SK-N-SH treated with all-trans-retinoic acid at 6 μM for 48 hours (cell line): ENCODE measurements at places on chromosomes 5 and 9.

DNA sequence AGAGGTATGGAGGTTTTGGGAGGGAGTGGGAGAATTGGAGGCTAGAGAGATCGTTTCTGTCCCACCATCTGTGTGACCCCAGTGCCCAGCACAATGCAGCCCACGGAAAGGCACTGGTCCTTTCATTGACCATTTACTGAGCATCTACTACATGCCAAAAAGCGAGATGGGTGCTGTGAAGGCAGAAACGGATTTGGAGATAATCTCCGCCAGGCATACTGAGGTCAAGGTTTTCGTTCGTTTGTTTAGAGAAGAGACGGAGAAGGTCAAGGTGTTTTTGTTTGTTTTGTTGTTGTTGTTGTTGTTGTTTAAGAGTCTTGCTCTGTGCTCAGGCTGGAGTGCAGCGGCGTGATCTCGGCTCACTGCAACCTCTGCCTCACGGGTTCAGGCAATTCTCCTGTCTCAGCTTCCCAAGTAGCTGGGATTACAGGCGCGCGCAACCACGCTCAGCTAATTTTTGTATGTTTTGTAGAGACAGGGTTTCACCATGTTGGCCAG is 593 bp upstream of the ZBTB43 start:
- ATAC-seq = no peak

DNA sequence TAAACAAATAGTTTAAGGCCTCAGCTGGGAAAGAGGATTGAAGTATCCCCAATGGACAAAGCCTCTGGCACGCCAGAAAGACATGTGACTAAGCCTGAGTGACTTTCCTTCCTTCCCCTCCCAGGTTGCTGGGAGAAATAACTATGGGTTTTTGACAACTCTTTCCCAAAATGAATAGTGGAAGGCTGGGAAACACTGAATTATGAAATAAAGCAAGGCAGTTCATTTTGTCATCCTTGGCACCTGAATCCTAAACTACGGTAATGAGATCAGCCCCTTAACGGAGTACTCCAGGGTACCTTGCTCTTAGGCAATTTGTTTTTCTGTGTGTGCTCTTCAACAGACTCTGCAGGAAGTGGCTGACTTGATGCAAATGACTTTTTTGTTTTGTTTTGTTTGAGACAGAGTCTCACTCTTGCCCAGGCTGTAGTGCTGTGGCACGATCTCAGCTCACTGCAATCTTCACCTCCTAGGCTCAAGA is 75.2 kb downstream of the LMNB1 start:
- ATAC-seq = no peak

GRCh38 chr9:2271426-2271825 is 256.3 kb downstream of the SMARCA2 start:
- no peak for ATAC-seq

DNA sequence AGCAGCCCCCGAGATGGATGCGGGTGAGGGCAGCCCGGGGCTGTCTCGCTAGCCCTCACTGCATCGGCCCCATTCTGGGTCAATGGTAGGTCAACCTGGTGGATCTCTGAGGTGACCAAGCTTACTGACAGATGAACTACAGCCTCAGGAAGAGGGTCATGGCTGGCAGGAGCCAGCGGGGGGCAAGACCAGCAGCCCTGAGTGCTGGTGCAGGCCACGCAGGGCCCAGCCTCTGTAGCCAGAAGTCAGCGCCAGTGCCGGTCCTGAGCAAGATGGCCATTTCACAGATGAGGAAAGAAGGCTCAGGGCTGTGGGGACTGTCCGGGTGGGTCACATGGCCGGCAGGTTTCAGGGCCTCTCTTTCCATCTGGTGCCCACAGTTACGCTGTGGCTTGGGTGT is 5.1 kb upstream of the DBH start:
- ATAC-seq = no peak

DNA sequence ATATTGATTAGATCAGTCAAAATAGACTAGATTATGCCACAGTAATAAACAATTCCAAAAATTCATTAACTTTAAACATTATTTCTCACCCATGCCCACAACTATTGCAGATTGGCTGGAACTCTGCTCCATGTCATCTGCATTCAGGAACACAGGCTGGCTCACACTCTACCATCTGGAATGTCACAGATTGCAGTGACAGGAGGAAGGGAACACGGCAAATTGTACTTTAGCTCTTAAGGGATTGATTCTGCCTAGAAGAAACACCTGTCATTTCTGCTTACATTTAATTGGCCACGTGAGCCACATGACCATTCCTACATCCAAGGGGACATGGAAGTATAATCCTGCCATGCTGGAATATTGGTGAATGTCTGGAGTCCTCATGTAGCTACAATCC is 54.4 kb downstream of the ATPSCKMT start:
- no peak for ATAC-seq

DNA sequence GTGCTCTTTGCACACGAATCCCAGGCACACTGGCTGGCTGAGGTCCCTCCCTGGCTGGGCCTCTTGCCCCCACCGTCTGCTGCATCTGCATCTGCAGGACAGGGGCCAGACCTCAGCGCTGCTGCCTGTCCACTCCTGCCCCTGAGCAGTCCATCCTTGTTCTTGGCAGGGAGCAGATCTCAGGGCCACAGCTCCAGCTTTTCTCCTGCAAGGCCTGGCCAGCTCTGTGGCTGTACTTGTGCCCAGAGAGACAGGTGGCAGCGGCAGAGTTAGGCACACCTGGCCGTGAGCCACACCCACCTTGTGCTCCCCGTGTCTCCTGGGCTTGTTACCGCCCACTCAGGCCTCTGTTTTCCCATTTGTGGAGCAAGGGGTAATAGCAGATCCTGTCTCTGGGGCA is 13.9 kb downstream of the NEK6 start:
- ATAC-seq = no peak

GRCh38 chr5:108259306-108259705 is 122.6 kb downstream of the FBXL17 start:
- ATAC-seq = no peak

- ATAC-seq = no peak
Observed at GRCh38 chr5:57370376-57370775, 112.2 kb downstream of the ACTBL2 start.

DNA sequence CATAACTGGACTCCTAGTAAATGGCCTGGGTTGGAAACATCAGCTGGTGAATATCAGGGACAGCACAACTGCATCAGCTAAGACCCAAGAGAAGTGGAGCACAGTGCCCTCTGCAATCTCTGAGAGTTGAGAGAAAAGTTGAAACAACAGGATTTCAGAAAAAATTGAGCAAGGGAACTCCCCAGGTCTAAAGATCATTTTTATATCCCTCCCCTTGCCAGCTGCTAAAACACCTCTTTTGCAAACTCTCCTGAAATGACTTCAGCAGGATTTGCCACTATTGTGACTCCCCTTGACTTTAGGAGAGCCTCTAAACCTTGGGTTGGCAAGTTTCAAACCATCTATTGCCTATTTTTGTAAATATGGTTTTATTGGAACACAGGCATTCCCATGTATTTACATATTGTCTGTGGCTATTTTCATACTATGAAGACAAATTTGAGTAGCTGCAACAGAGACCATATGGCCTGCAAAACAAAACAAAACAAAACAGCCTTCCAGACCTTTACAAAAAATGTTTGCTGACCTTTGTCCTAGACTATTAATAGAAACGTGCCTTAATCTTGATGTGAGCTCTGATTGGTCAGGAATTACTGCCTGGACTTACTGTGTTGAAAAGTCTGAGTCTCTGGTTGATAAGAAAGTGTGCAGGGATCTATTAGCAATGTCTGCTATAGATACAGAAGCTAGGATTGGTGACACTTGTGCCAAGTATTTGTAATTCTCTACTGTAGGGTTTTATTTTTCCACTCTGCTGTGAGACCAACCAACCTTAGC is 37.7 kb upstream of the PLPPR1 start:
- no peak for ATAC-seq

DNA sequence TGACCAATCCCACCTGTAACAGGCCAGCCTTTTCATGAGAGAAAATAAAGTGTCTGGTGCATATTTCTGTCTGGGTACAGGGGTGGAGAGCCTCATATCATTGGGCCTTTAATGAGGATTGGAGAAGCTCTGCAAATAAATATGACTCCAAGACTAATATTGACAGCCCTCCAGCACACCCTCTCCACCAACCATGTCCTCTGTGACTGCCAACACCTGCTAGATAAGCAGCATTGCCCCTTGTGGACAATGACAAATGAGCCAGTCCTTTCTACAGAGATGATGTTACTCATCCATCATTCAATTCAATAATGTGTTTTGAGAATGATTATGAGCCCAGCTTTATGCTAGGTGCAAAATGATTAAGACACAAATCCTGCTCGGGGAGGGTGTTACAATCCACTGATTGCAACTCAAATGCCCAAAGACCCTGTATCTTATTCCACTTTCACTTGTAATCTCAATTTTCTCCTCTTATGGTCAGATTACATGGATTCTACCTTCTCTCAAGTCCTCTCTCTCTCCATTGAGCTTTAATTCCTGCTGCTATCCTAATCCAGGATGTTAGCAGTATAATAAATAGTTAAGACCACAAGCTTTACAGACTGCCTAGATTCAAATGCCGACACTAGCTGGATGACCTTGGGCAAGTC is 2.1 kb upstream of the GFRA3 start:
- no peak for ATAC-seq

GRCh38 chr9:98600631-98601030 is 108.1 kb downstream of the GABBR2 start:
- ATAC-seq = no peak

DNA sequence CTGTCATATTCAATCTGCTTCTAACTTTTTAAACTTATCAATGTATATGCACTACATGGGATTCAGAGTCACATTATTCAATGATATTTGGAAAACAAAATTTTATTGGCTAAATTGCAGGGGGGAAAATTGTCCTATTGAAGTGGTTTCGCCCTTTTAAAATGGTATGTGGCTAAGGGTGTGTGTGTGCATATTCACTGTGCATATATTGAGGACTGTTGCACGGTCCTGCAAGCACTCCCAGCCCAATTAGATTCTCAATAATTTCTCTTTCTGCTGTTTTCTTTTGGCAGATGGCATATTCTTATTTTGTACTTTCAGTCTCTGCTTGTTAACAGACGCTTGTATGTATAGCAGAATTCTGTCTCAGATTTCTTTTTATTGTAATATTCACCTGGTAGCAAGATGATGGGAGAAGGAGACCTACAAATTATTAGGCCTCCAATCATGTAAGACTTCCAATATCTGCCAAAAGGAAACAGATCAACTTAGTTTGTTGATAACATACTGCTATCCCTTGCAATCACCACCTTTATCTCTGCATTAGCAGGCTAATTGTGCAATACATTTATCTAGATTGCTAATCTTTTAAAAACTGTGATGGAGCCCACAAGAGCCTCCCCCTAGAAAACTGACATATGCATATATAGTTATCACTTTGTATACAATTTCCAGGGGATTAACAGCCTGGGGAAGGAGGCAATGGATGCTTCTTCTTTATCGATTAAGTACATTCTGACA is 411.5 kb downstream of the PLK2 start:
- ATAC-seq = no peak

DNA sequence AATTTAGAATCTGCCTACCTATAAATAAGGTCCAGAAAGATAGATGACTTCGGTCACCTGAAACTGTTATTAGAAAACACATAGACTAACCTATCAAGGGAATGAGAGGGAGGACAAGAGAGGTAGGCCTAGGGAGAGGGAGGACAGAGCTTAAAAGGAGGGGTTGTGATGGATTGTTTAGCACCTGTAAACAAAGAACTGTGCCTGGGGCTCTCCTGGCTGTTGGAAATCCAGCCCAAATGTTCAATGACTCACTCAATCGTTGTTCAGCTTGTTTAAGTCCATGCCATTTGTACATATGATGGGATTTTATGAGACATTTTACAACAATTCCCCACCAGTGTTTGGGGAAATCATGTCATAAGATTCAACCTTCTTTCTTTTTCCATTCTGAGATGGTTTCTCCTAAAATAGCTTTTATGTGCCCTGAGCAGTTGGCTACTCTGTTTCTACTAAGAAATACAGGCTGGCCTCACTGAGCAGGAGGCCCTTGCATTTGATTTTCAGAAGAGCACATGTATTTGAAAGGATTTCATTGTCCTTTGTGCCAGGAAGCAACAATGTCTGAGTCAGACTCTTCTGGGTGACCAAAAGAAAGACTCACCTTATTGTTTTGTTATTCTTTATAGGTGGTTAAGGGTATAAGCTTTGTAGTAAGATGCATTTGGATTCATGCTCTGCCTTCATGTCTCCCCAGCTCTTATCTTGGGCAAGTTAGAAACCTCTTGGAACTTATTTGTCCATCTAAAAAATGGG is 48.2 kb upstream of the GPR151 start:
- no peak for ATAC-seq

GRCh38 chr5:2697446-2698200 is 53.9 kb downstream of the IRX2 start:
- no peak for ATAC-seq

DNA sequence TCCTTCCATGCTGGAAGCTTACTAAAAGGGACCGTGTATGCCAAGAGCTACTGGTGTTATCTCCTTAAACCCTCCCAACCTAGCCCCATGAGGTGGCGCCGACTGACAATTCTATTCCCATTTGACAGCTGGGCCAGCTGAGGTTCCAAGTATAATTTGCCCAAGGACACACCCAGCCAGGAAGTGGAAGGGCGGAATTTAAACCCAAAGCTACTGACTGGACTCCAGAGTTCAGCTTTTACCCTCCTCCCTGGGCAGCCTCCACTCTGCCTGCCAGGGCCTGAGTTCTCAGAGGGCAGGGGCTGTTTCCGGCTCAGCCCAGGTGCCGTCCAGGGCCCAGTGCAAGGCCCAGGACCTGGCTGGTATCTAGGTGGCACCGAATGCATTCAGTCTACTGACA is 71.8 kb downstream of the C9orf50 start:
- ATAC-seq = no peak

DNA sequence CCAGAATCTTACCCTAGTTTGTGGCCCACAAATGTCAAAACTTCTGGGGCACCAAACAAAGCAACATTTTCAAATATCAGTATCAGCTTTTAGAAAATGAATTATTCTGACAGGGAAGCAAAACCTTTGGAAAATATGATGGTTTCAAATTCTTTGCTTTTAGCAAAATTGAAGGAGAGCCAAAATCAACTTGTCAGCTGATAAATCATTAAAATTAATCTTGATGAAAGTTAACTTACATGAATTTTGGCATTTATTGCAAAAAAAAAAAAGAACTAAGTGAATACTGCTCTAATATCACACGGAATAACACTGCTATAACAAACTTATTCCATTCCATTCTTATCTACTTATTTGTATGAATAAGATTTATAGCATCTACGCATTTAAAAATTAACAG is 158.1 kb upstream of the TARS1 start:
- no peak for ATAC-seq

DNA sequence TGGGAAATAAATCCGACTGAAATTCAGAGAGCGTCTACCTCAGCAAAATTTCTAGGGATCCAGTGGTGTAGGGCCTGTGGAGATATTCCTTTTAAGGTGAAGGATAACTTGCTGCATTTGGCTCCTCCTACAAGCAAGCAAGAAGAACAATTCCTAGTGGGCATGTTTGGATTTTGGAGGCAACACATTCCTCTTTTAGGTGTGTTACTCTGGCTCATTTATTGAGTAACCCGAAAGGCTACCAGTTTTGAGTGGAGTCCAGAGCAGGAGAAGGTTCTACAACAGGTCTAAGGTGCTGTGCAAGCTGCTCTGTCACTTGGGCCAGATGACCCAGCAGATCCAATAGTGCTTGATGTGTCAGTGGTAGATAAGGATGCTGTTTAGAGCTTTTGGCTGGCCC is 862.4 kb upstream of the CDH9 start:
- ATAC-seq = no peak
